ENCODE measurements at places on chromosomes 3 and 15. TPM values are rescaled to one million over a fixed set of nuclear protein-coding genes. Genes with fewer than 3 reads are reported as not detected.

Gene ALG1L2
- not detected for total RNA-seq

Gene CAMK2N2
- 0.52 TPM for total RNA-seq

Gene EDEM1
- total RNA-seq: 169 TPM

Gene PML
- total RNA-seq: 62.0 TPM

Gene FAM81A
- total RNA-seq: 0.60 TPM

Gene XIRP1
- 3.0 TPM for total RNA-seq

Gene MME
- not detected for total RNA-seq

Gene C3orf20
- 0.26 TPM for total RNA-seq

Gene CPLX3
- total RNA-seq: 0.17 TPM

Gene CCR4
- total RNA-seq: 110 TPM

Gene CPN2
- total RNA-seq: not detected

Gene KNL1
- 22.4 TPM for total RNA-seq

DNA sequence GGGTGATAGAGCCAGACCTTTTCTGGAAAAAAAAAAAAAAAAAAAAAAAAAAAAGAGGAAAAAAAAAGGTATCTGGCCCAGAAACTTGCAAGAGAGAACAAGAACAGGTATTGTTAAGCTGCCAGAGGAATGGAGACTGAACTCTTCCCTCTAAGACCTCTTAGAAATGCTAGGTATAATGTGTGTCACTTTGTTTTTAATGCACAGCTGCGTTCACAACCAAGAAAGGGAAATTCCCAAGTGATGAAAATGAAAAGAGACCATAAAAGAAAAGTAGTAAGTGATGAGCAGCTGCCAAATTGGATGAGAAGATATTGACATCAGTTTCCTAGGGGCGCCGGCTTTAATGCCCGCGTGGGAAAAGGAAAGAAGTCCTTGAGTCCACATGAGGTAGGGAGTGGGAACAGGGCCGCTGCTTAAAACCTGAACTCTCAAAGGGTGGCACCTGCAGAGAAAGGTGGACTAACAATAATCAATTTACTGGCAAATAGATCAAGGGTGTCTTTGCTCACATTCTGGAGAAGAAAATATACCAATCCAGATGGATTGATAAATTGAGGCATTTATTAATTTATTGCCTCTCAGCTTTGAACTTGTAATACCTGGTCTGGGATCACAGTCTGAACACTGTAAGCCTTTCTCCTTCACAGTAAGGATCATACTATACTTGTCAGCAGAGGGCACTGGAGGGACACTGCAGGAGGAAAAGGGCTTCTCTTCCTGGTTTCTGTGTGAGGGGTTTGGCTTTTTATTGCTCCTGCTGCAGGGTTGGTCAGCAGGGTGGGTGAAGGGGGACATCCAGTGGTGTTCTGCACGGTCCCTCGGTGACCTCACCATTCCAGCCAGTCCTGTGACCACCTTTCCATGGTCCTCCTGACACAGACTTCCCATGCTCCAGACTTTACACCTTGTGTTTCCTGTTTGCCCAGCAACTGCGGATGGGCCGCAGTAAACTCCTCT is 131.6 kb downstream of the AQP9 start:
- DNase-seq: peak; percentile 28

DNA sequence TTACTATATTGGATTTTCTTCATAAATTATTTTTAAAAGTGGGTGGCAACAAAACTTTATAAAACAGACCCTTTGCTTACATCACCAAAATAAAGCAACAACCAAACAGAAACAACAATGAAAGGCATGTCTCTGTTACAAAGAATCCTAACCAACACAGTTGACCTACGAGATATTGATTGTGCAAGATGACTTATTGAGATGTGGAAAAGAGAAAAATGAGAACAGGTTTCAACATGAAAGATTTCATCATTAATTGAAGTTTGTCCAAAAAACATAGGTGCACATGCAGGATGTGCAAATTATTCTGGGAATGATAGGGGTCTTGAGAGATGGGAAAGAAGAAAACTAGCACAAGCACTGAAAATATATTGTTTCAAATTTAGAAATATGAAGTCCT is 9.0 kb downstream of the GMNC start:
- no peak for DNase-seq

- DNase-seq: no peak
Observed at GRCh38 chr15:85899927-85900326, 105.2 kb upstream of the KLHL25 start.

DNA sequence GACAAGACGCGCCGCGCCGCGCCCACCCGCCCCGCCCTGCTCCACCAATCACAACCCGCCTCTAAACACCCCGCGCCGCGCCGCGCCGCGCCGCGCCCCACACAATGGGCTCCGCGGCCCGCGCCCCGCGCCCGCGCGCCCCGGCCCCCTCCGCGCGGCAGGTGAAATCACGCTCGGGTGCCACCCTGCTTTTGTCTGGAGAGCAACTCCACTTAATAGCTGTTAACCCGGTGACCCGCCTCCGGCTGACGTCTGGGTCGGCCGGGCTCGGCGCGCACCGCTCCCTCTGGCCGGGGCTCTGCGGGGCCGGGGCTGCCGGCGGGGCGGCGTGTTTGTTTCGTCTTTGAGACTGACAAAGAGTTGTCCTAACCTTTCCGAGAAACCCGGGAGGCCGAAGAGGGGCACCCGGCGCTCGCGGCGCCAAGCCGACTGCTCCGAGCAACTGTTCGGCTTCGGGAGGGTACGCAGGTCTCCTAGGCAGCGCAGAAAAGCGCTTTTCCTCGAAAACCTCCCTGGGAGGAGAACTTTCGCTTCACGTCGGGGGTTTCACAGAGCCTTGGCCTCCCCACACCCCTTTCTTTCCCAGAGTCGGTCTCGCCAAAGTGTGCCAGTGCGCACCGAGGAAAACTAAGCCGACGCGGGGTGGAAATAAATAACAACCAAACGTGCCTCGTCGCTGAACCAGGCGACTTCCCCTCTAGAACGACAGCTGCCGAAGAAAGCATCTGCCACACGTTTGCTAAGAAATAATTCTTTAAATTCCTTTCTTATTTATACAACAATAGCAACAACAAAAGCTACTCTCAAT is 518.4 kb downstream of the FOXP1 start:
- no peak for DNase-seq

DNA sequence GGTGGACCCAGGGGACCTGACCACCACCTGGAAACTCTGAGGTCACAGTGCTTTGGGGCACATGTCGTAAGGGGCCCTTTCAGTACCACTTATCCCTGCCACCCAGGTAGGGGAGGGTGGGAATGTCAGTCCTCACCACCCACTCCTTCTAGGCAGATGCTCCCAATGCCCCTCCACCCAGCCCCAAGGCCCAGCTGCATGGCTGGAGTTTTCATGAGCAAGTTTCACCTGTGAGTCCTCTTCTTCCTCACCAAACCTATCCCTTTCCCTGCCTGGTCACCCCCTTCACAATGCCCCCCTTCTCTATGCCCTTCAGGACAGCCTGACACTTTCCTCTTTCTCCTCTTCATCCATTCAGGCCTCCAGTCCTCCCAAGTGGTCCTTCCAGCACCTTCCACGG is 9.8 kb downstream of the FAM174B start:
- DNase-seq: no peak

GRCh38 chr3:82561784-82562183 is 800.3 kb upstream of the GBE1 start:
- no peak for DNase-seq

- no peak for DNase-seq
Observed at GRCh38 chr15:71312731-71313460, 197.6 kb downstream of the THSD4 start.

DNA sequence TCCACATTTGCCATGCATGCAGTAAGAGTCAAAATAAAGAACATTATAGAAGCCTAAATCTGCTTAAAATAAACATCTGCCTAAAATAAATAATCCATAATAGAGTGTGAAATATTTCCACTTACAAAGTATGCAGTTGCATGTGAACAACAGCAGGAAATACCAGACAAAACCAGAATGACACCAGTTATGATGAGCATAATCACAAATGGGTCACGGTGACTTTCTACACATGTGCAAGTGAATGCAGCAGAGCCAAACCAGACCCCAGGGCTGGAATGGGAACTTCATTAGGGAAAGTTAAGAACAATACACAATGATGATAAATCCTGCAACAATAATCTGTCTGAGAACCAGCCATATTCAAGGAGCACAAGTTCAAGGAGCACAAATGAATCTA is 615.5 kb downstream of the ROBO2 start:
- DNase-seq: no peak

- no peak for DNase-seq
Observed at GRCh38 chr15:32998182-32998581, 196.3 kb downstream of the FMN1 start.

GRCh38 chr3:188797045-188797444 is 374.7 kb upstream of the TPRG1 start:
- DNase-seq: no peak

- DNase-seq: no peak
Observed at GRCh38 chr15:80604583-80605575, 90.2 kb upstream of the ABHD17C start.

GRCh38 chr3:171654809-171655208 is 155.5 kb downstream of the PLD1 start:
- no peak for DNase-seq

DNA sequence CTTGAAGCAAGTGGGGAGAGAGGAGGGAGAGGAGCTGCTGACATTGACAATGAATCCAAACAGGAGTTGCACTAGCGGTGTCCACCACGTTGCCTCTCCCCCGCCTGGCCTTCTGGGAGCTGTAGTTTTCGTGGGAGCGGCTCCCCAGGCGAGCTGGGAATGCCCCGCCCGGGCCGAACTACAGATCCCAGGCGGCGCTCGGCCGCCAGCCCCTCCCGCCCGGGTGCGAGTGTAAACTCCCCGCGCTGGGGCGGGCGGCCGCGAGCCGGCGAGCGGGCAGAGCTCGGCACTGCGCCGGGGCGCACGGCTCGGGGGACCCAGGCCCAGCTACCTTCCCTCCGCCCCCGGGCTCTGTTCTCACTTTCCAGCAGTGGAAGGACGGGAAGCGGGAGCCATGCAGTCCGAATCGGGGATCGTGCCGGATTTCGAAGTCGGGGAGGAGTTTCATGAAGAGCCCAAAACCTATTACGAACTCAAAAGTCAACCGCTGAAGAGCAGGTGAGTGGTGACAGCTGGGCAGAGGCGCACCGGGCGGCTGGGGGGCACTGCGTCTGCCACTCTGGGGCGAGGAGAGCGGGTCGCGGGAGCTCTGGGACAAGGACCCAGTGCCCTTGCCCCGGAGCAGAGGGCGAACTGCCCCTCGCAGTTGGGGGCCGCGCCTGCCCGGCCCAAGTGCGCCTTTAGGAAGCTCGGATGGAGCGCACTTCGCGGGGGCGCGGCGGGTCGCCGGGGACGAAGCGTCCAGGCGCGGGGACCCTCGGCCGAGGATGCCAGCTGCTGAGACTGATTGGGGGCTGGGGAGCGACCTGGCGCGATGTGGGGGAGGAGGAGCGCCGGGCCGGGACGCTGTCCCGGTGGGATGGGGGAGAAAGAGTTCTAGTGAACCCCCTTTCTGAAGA is at the start of gene MITF:
Gene MITF, plus strand, starts transcription at position 261 of the 899 bp plus-strand sequence. Its CDS starts 134 bp downstream, at position 395.
- peak; percentile 27 for DNase-seq

DNA sequence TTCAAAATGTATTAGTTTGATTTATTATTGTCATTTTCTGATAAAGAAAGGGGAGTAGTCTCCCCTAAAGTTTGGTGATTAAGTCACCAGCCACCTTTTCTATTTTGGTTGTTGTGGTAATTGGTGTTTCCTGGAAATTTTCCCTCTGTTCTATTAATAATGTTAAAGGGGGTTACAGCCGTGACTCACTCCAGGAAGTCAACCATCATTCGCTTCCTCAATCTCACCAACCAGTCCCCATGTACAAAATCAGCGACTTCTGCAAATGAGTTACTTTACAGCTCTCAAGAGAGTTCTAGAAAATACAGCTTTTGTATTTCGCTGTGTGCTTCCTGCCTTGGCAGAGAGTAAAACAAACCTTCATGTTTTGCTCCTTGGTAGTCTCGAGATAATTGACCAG is 285.1 kb downstream of the LPP start:
- DNase-seq: peak; percentile 31

DNA sequence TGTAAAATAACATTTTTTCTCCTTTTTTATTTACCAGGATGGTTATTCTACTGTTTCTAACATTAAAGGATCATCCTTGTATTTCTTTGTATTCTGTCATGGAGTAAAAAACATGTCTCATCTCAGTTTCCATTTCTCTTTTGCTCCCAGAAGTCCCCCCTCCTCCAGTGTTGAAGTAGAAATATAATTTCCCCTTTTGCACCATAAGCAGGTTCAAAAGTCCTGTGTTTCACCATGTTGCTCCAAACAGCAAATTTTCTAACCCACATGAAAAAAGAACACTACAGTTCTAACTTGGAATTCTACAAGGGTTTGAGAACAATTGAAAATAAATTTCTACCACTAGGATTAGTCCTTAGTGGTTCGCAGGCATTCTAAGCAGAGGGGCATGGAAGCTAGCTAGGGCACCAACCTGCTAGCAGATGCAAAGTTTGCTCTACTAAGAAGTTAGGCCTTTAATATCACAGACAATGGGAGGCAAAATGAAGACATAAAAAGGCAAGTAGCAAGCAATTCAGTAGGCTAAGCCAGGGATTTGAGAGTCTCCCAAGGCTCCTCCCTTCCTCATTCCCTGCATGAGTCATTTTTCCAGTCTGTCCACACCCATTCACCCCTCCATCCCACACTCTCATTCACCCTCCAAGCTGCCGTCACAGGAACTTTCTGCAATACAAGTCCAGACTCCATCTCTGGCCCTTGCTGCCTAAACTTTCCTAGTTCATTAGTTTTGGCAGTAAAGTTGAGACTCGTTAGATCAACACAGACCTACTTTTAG is 2.3 kb upstream of the MBNL1 start:
- DNase-seq: no peak

DNA sequence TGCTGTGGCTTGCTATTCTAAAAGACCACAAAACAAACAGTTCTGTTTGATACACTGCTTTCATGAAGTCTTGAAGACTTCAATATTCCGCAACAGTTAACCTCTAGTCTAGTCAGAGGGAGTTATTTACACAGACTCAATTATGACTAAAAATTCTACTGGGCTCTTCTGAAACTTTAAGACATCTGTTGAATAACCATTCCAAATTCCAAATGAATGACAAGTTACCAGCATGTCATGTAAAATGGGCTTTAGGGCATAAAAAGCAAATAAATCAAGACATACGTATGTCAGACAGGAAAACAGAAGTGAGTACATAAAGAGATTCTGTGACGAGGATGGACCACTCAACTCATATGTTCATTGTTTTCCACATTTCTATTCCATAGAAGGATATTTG is 93.9 kb downstream of the PLOD2 start:
- DNase-seq: no peak

DNA sequence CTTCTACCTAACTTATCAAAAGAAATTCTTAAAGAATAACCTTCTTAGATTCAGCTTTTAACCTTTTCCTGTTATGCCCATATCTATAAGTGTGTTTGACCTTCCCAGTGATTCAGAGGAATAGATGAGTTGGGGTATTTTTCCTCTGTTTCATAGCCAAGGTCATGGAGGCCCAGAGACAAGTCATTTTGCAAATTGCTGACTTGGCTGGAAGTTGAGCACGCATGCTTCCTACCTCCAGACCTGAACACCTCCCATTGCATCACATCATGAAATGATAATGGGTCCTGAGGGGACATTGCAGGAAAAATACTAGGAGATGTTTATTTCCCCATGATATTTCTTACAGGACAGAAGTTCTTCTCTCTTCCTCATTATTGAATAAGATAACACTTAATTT is 158.6 kb upstream of the LMCD1 start:
- DNase-seq: no peak

Measured in activated T-helper 1 cell treated with anti-CD3 and anti-CD28 coated beads, Interleukin-12 subunit alpha, Interleukin-12 subunit beta, Interleukin-2, Interleukin-4 antibody, amounts not matched to agents 30 ng/mL and 10 ng/mL and 1 ng/mL, durations not matched to agents 14 hours and 24 hours and 36 hours (primary cell).